AG08395 (cell line): ENCODE measurements at places on chromosomes 12 and 14.

DNA sequence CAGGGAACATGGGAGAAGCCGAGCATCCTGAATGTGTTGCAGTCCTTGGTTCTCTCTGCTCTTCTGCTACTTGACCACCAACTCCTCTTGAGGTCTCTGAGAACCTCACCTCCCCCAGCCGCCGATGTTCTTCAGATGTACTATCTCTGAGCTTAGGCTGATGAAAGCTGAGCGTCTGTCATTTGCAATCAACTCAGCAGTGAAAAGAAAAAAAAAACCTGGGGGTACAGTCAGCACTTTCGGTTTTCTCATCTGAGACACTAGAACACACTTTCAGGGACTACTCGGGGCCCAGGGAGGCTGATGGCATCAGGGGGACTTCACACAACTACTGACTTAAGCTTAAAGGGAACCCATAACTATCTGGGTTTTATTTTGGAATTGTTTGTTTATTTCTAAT is 9.6 kb upstream of the FLVCR2 start:
- DNase-seq: no peak

GRCh38 chr14:63611078-63611477 is 30.6 kb downstream of the WDR89 start:
- DNase-seq: no peak

- DNase-seq: no peak
Measured at GRCh38 chr12:104751120-104751519, 207.0 kb downstream of the SLC41A2 start.

DNA sequence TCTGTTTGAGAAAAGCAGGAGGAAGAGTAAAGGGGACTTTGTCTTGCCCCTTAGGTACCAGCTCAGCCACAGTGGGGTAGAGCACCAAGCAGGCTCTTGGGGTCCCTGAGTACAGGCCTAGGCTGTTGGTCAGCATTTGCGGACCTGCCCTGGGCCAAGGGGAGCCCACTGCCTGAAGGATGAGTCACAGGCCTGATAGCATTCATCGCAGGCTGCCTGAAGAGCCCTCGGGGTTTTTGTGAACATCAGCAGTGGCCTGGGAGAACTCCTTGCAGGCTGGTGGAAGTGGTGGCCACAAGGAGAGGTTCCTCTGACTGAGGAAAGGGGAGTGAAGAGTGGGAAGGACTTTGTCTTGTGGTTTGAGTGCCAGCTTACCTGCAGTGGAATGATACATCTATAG is 25.0 kb upstream of the P2RX7 start:
- no peak for DNase-seq

- DNase-seq: peak; percentile 41
Measured at GRCh38 chr14:68753690-68754089, 39.2 kb downstream of the ZFP36L1 start.

DNA sequence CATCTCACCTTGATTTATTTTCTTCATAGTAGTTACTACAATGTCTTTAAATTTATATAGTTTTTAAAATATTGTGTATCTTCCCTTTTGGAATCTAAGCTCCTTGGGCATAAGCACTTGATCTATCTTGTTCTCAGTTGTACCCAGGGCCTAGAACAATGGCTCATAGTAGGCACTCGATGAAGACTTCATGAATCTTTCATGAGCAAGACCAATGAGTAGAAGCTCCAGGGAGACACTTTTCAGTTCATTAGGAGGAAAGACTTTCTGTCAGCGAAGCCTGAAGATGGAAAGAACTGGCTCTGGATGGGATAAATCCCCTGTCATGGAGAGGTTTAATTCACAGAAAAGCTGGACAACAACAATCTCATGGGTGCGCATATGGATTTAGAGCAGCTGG is 140.2 kb upstream of the CRY1 start:
- no peak for DNase-seq

- no peak for DNase-seq
Measured at GRCh38 chr14:88863167-88863566, 38.7 kb downstream of the TTC8 start.

GRCh38 chr14:79842270-79842669 is 369.0 kb downstream of the DIO2 start:
- DNase-seq: no peak

GRCh38 chr12:56348776-56349175 is 10.1 kb downstream of the IL23A start:
- no peak for DNase-seq

GRCh38 chr14:90805662-90806540 is 10.3 kb downstream of the TTC7B start:
- DNase-seq: no peak

DNA sequence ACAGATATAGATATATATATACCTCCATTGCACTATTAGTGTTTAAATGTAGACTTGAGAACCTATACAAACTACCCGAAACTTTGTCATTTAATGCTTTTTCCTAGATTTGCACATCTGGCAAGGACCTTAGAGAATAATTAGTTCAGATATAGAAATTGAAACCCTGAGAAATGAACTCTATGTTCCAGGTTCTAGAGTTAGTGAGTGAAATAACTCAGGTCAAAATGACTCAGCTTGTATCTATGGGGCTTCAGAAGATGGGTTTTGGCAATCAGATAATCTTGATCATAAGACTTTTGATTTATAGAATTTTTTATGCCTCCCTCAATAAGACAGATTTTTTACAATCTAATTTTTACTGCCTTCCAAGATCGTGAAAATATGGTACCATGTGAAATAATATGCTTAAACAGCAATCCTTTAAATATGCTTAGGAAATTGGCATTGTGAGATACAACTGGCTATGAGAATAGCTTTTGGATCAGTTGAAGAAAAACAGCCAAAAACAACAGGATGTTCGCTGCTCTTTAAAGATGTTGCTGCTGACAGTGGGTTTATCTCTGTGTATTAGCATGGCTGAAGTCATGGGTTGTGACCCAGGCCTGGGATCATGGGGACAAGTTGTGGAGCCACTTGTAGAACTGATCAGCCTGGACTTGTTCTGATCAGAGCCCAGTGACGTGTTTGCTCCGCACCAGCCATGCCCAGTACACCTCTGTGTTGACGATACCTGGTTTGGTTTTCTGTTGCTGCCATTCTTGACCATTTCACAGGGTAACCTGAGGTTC is 63.6 kb downstream of the TTLL5 start:
- no peak for DNase-seq

- no peak for DNase-seq
Measured at GRCh38 chr14:93056166-93056839, 59.4 kb downstream of the ITPK1 start.

- no peak for DNase-seq
Measured at GRCh38 chr12:3950714-3951320, 77.6 kb upstream of the PARP11 start.

GRCh38 chr12:46177837-46178608 is 90.8 kb downstream of the SLC38A1 start:
- no peak for DNase-seq

- no peak for DNase-seq
Measured at GRCh38 chr14:58239244-58240195, 5.1 kb upstream of the PSMA3 start.

DNA sequence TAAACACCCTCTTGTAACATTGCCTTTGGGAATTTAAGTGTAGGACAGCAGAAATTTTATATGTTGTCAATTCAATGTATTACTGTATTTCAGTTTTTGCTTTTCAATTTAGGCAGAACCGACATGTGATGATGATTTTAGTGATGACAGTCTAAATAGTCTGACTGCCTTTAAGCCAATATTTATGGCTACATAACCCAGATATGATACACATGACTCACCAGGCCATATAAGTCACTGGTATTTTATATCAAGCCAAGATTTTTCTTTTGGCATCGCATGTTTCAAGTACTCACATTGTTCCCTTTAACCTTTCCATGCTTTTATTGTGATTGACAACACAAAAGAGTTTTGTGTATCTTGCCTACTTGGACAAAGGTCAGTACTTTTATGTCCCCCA is 13.6 kb upstream of the PPM1A start:
- no peak for DNase-seq

DNA sequence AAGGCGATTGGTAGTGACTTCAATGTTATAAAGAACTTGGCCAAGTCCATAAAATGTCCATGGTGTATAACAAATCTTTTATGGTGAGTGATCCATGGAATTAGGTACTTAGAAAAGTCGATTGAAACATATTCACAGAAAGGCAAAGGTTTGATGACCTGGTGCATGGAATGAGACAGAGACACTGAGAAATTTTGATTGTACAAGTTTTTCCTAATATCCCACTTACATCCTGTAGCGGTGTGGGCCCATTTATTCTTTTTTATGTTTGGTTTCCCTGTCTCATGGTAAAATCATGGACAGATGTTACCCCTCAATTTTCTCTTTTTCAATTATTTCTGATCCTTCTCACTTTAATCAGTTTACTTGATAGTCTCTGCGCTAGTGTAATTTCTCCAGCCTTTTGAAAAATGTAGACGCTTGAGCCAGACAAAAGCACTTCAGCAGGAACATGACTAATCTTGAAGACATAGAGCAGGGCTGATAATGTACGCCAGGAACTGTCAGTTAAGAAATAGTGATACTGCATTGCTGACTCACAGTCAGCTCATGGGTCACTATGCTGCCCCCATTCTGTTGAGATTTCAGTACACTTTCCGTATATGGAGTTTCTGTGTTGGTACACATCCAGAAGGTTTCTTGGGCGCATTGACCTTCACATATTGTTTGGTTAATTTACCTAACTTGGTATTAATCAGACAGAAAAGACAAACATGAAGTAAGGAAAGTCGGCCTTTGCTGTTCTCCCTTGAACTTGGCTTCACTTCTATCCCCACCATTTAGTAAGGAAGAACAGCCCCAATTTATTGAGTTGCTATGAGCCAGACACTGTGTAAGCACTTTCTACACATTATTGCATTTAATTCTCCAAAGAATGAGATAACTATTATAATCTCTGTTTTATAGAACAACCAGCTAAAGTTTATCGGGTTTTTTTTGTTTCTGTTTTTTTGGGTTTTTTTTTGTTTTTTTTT is 841.7 kb downstream of the DIO2 start:
- DNase-seq: no peak

DNA sequence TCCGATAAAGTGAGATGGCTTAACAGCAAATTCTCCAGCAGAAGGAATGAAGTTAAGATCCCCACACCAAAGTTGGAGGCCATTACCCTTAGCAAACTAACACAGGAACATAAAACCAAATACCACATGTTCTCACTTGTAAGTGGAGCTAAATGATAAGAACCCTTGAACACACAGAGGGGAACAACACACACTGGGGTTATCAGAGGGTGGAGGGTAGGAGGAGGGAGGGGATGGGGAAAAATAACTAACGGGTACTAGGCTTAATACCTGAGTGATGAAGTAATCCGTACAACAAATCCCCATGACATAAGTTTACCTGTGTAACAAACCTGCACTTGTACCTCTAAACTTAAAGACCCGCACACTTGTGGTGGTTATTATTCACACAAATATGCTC is 240.4 kb upstream of the NAV3 start:
- DNase-seq: no peak

DNA sequence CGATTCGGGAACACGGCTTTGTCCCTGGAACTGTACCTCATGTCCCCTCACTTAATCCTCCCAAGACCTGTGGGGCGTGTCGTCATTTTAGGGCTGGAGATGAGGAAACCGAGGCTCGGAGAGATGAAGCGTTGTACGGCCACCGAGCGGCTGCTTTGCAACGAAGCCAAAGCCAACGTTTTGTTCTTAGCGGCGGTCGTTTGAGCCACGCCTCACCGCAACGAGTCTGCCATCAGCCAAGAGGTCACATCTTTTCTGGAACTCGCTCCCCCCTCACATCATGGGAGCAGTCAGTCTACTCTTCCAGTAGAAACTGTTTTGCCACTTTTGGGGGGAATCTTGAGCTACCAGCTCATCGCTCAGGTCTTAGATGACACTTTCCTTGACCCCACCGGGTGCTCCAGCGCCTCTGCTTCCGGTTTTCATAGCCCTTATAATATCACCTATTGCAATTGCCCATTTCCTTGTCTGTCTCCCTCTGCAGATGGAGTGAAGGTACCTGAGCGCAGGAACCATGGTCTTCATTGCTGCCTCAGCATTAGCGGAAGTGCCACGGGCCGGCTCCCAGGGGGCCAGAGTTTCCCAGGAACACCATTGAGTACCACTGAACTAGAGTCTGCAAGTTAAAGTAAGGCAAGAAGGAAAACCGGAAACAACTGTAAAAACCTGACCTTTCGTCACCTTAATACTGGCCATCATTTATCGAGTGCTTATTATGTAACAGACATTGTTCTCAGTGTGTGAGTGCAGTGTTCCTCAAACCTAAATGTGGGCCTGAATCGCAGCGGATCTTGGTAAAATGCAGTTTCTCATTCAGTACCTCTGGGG is 19.6 kb downstream of the NINJ2 start:
- DNase-seq: no peak

- no peak for DNase-seq
Measured at GRCh38 chr14:88599326-88599725, 36.5 kb downstream of the ZC3H14 start.

DNA sequence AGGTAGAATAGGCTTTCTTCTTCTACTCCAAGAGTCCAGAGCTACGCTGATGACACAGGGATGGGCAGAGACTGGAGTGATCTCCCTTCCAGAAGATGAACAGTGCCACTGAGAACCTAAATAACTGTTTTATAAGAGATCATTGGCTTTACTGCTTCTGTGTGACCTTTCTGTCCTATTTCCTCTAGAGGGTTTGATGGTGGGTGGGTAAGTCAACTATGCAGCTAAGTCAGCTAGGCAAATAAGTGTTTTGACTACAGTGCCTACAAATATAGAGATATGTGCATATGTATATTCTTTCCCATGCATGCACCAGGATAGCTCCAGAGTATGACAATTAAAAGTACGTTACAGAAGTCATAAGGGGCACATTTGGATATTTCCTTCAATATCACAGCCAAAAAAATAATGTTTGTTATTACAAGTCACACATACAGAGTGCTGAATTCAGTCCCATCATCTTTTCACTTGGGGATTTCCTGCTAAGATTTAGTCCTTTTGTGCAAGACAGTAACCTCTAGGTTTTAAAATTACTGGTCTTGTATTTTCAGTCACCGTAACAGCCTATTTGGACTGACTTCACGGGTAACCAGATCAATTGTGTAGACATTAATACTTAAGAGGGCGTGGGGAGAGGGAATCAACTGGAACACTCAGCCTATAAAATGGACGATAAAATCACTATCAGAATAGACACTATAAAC is 412.6 kb upstream of the SOX5 start:
- DNase-seq: no peak

DNA sequence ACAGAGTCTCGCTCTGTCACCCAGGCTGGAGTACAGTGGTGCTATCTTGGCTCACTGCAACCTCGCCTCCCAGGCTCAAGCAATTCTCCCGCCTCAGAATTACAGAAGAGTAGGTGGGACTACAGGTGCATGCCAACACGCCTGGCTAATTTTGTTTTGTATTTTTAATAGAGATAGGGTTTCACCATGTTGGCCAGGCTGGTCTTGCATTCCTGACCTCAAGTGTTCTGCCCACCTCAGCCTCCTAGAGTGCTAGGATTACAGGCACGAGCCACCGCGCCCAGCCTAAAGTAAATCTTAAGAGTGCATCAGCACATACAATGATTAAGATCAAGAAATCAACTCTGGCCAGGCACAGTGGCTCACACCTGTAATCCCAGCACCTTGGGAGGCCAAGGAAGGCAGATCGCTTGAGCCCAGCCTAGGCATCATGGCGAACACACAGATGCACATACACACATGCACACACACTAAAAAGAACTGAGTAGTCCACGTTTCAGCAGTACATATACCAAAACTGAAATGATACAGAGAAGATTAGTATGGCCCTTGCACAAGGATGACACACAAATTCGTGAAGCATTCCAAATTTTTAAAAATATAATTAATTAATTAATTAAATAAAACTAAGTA is 65.0 kb downstream of the HECTD1 start:
- DNase-seq: no peak

GRCh38 chr12:31796270-31796951 is 67.6 kb upstream of the AMN1 start:
- DNase-seq: no peak
